ENCODE measurements at places on chromosomes 3 and 15. TPM values are rescaled to one million over a fixed set of nuclear protein-coding genes. Genes with fewer than 3 reads are reported as not detected.
A peak's percentile ranks its signal among the peaks of the same experiment; 100 is the strongest.

GRCh38 chr15:25839638-25840156 lies 23.4 kb downstream of the ATP10A start:
- no peak for DNase-seq
- no peak overlapping the region for H3K4me3 ChIP-seq
- no peaks in the 10 kb centered on the region for H3K36me3 ChIP-seq
- H3K4me1 ChIP-seq, result no peaks in the 10 kb centered on the region

DNA sequence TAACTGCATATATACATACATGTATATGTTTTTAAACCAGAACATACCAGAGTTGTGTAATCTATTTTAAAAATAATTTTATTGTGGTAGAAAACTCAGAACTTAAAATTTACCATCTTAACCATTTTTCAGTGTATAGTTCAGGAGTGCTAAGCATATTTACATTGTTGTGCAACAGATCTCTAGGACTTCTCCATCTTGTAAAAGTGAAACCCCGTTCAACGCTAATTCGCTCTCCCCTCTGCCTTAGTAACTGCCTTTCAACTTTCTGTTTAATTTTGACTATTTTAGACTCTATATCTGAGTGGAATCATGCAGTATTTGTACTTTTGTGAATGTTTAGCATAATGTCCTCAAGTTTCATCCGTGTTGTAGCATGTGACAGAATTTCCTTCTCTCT lies 51.8 kb upstream of the SSR3 start:
- peak overlapping the region; percentile 83 for H3K27ac ChIP-seq
- H3K4me1 ChIP-seq, result peaks cover 15% of the 10 kb centered on the region
- peak overlapping the region; percentile 65 for H3K4me3 ChIP-seq
- DNase-seq, result no peak

- peaks cover 36% of the 10 kb centered on the region for H3K27me3 ChIP-seq
- no peak overlapping the region for H3K27ac ChIP-seq
- DNase-seq, result no peak
- no peaks in the 10 kb centered on the region for H3K36me3 ChIP-seq
- no peak overlapping the region for H3K4me3 ChIP-seq
These were observed 51.5 kb downstream of the IL12A start for GRCh38 chr3:160040181-160040580.

DNA sequence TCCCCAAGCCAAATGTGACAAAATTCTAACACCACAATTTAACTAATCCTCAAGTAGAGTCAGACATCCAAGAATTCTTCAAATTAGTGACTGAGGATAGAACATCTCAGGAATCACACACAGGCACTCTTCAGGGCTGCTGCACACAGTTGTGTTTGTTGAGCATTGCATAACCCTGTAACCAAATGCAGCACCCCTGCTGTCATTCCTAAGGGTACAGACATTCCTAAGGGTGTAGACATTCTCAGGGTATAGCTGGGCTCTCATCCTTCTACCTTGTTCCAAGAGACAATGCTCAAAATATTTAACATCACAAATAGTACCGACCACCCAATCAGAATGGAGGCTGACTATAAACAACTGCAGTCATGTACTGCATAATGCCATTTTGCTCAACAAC lies 107.1 kb upstream of the UBE2E2 start:
- no peak for DNase-seq
- H3K4me1 ChIP-seq, result no peaks in the 10 kb centered on the region
- no peaks in the 10 kb centered on the region for H3K36me3 ChIP-seq

DNA sequence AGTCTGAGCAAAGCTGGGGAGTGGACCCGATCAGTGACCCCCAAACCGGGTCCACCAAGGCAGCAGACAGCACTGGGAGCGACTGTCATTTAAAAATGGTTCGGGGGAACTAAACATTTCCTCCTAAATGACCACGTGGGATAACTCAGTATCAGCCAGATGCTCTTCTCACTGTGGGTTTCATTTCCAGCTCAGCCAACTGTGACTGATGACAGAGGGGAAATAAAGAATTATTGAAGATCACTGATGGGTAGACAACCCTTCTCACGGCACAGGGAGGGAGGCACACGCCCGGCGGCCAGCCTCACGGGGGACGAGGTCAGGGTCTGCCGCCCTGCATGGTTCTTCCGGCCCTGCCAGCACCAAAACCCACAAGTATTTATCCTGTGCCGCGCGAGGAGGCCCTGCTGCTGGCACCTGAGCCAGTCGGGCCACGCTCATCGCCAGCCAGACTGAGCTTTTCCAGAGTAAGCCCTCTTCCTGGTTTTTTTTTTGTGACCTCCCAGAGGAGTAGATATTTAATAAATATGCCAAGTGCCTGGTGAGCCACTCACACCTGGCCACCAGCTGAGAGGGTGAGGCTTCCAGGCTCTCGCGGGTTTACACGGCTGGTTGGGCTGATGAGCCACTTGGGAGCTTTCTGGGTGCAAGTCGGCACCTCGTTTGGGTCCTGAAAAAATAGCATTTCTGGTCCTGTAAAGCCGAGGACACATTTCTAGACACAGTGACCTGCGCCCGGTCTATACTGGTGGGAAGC lies 6.2 kb downstream of the MELTF start:
- DNase-seq, result peak; percentile 54
- no peaks in the 10 kb centered on the region for H3K36me3 ChIP-seq
- peaks cover 13% of the 10 kb centered on the region for H3K4me1 ChIP-seq
- no peaks in the 10 kb centered on the region for H3K27me3 ChIP-seq
- no peak overlapping the region for H3K27ac ChIP-seq

GRCh38 chr15:83379579-83379959 lies 67.6 kb upstream of the SH3GL3 start:
- no peak overlapping the region for H3K4me3 ChIP-seq
- no peaks in the 10 kb centered on the region for H3K36me3 ChIP-seq
- peaks cover 3% of the 10 kb centered on the region for H3K4me1 ChIP-seq
- no peak overlapping the region for H3K27ac ChIP-seq

- peaks cover 20% of the 10 kb centered on the region for H3K4me1 ChIP-seq
- no peaks in the 10 kb centered on the region for H3K36me3 ChIP-seq
- no peaks in the 10 kb centered on the region for H3K27me3 ChIP-seq
- H3K4me3 ChIP-seq, result no peak overlapping the region
- no peak for DNase-seq
- no peak overlapping the region for H3K27ac ChIP-seq
These were observed 3.1 kb downstream of the MST1R start for GRCh38 chr3:49900491-49901153.

DNA sequence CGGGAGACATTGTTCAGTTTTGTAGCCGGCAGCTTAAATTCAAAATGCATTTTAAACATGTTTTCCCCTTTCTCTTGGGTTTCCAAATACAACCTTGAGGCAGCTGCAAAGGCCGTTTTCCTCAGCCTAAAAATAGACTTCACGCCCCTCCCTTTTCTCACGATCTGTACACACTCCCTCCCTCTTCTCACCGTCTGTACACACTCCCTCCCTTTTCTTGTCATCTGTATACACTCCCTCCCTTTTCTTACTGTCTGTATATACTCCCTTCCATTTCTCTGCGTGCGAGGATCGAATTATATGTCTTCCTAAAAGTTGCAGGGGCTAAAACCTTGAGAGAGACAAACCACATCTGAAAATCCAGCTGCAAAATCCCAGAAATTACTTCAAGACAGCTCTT lies 8.9 kb downstream of the MUC4 start:
- H3K4me1 ChIP-seq, result peaks cover 27% of the 10 kb centered on the region
- H3K27me3 ChIP-seq, result no peaks in the 10 kb centered on the region
- DNase-seq, result no peak
- peak overlapping the region; percentile 10 for H3K4me3 ChIP-seq
- peak overlapping the region; percentile 11 for H3K27ac ChIP-seq
- no peaks in the 10 kb centered on the region for H3K36me3 ChIP-seq

DNA sequence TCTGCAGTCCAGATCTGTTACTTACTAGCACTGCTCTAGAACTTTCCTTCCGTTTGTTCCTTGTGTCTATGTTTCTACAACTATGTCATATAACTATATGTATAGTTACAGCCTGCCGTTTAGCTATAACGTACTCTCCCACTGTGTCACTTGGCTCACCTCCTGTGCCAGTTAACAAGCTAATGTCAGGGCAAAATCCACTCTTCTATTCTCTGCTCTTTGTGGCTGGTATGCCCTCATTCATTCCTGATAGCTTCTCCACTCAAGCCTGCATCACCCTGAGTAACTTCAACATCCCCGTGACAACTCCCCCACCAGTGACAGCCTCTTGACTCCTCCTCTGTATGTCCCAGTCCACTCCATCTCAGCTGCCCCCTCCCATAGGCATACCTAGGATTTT lies 229.2 kb downstream of the TJP1 start:
- H3K4me1 ChIP-seq, result no peaks in the 10 kb centered on the region
- no peak for DNase-seq
- H3K4me3 ChIP-seq, result no peak overlapping the region

- H3K27ac ChIP-seq, result no peak overlapping the region
- no peaks in the 10 kb centered on the region for H3K4me1 ChIP-seq
- DNase-seq, result no peak
These were observed 101.9 kb upstream of the CACNA2D3 start for GRCh38 chr3:54020436-54020835.

GRCh38 chr3:4907643-4908432 lies 71.4 kb upstream of the BHLHE40 start:
- H3K27me3 ChIP-seq, result no peaks in the 10 kb centered on the region
- DNase-seq, result no peak

- no peak overlapping the region for H3K27ac ChIP-seq
- H3K4me1 ChIP-seq, result peaks cover 45% of the 10 kb centered on the region
- no peak overlapping the region for H3K4me3 ChIP-seq
These were observed 101.8 kb downstream of the LRRK1 start for GRCh38 chr15:101020945-101021344.

- no peaks in the 10 kb centered on the region for H3K36me3 ChIP-seq
- peaks cover 35% of the 10 kb centered on the region for H3K27me3 ChIP-seq
- no peak overlapping the region for H3K4me3 ChIP-seq
- H3K4me1 ChIP-seq, result peaks cover 16% of the 10 kb centered on the region
- no peak for DNase-seq
These were observed 3.5 kb upstream of the ITGB5 start for GRCh38 chr3:124890573-124891190.

- H3K27ac ChIP-seq, result no peak overlapping the region
- H3K4me1 ChIP-seq, result peaks cover 34% of the 10 kb centered on the region
- H3K4me3 ChIP-seq, result no peak overlapping the region
- H3K36me3 ChIP-seq, result peaks cover 32% of the 10 kb centered on the region
- DNase-seq, result no peak
- H3K27me3 ChIP-seq, result no peaks in the 10 kb centered on the region
These were observed 3.9 kb downstream of the NSUN3 start for GRCh38 chr3:94066506-94067500.

GRCh38 chr3:185657691-185658503 lies 71.8 kb downstream of the SENP2 start:
- no peak overlapping the region for H3K4me3 ChIP-seq
- H3K27me3 ChIP-seq, result no peaks in the 10 kb centered on the region
- no peak for DNase-seq
- H3K36me3 ChIP-seq, result no peaks in the 10 kb centered on the region
- no peak overlapping the region for H3K27ac ChIP-seq

GRCh38 chr3:60737633-60738399 lies 513.4 kb downstream of the FHIT start:
- DNase-seq, result no peak
- no peaks in the 10 kb centered on the region for H3K4me1 ChIP-seq
- H3K27ac ChIP-seq, result no peak overlapping the region
- no peaks in the 10 kb centered on the region for H3K36me3 ChIP-seq
- no peaks in the 10 kb centered on the region for H3K27me3 ChIP-seq

DNA sequence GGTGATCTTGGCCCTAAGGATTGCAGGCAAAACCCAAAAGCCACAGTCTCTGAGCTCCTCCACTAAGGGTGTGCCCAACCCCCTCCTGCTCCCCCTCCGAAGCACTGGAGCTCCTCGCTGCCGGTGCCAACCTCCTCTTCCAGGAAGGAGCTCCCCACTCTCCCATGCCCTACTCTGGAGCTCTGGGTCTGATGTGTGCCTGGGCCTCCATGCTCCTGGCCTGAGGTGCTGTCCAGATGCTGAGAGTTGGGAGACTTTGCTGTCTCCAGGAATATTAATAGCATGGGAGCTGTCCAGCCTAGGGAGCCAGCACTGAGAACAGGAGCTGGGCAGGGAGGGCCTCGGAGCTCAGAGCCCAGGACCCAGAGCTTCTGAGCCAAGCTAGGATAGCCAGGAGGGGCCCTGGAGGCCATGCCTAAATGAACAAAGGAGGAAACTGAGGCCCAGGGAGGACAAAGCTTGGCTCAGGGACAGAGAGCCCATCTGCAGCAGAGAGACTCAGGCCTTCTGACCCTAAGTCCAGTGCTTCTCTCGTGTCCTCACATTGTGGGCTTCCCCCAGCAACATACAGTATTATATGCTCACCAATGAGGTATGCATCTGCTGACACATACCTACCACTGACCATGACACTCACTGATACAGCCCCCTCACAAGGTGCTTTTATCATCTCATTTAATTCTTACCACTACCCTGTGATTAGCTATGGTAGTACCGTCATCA lies 36.9 kb upstream of the HERC1 start:
- H3K4me1 ChIP-seq, result no peaks in the 10 kb centered on the region
- H3K4me3 ChIP-seq, result no peak overlapping the region
- no peaks in the 10 kb centered on the region for H3K27me3 ChIP-seq
- H3K27ac ChIP-seq, result no peak overlapping the region
- no peak for DNase-seq

DNA sequence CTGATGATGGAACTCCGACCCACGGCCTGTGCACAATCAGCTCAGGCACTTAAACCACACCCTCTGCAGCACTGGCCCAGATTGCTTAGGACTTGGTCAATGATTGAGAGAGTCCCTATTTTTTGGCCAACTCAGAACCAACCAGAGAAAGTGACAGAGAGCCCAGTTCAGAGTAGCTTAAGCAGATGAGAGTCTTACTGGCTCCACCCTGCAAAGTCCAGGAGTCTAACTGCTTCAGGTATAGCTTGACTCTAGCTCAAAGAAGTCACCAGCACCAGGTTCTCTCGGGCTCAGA lies 20.1 kb downstream of the SLC6A20 start:
- no peak overlapping the region for H3K27ac ChIP-seq
- DNase-seq, result no peak
- H3K4me3 ChIP-seq, result no peak overlapping the region
- H3K36me3 ChIP-seq, result no peaks in the 10 kb centered on the region

- DNase-seq, result no peak
- no peaks in the 10 kb centered on the region for H3K36me3 ChIP-seq
- no peak overlapping the region for H3K27ac ChIP-seq
- H3K27me3 ChIP-seq, result no peaks in the 10 kb centered on the region
- no peaks in the 10 kb centered on the region for H3K4me1 ChIP-seq
These were observed 79.2 kb upstream of the ABHD2 start for GRCh38 chr15:89009080-89009479.

GRCh38 chr3:151037746-151038477 lies 47.6 kb upstream of the MED12L start:
- no peaks in the 10 kb centered on the region for H3K4me1 ChIP-seq
- no peaks in the 10 kb centered on the region for H3K36me3 ChIP-seq
- H3K27ac ChIP-seq, result no peak overlapping the region
- H3K27me3 ChIP-seq, result no peaks in the 10 kb centered on the region
- no peak overlapping the region for H3K4me3 ChIP-seq

- H3K27me3 ChIP-seq, result no peaks in the 10 kb centered on the region
- no peak for DNase-seq
- H3K4me1 ChIP-seq, result no peaks in the 10 kb centered on the region
- H3K27ac ChIP-seq, result no peak overlapping the region
- no peaks in the 10 kb centered on the region for H3K36me3 ChIP-seq
These were observed 153.3 kb downstream of the EPHA3 start for GRCh38 chr3:89260721-89261120.

MKRN3 gene
- total RNA-seq, result 0.60 TPM

ARHGAP11A gene
- 4.9 TPM for total RNA-seq

POPDC2 gene
- total RNA-seq, result 4.8 TPM

NEO1 gene
- 10.4 TPM for total RNA-seq

SLC9A9 gene
- total RNA-seq, result 47.1 TPM

HHATL gene
- not detected for total RNA-seq

Data from spleen (tissue), 13 donors.